ENCODE measurements at places on chromosomes 5 and 9.

- DNase-seq, result no peak
Measured at GRCh38 chr9:9817176-9817575, 795.6 kb downstream of the PTPRD start.

DNA sequence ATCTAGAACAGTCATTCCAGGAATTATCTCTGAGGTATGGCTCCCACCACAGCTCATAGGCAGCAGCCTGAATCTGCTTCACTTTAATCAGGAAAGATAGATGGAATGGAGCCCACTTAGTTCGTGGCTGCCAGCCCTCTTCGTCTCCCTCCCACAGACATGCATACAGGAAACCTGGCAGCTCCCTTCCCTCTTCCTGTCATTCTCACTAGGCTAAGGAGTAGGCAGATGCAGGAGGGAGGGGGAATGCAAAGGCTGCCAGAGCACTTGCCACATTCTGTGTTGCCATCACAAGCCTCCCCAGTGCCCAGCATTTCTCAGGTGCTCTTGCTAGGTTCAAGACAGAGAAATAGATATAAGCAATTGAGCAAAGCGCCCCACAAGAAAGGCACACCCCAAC is 378.9 kb downstream of the ELAVL2 start:
- no peak for DNase-seq

DNA sequence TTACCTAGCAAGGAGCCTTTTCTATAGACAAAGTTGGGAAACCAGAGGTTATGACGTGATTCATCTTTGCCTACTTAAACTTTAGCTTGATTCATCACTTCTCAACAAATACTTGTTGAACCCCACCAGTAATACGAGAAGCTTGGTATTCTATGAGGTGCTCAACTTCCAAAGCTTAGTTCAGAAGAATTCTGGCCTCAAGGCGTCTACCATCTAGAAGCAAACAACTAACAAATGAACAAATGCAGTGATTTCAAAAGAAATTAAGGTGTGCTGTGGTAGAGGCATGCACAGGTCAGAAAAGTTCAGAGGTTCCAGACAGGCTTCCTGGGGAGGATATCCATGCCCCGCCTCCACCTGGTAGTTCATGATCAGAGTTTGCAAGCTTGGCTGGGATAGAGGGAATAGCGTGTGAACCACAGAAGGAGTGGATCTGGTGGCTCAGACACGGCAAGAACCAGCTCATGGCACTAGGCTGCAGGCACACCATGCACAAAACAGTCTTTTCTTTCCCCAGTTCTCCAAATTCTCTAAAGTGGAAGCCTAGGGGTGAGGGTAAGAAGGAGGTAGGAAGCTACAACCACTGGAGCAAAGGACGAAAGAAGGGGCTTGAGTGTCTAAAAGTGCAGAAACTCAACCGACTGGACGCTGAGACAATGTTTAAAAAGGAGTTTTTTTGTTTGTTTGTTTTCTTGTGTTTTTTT is 473.0 kb downstream of the RAB3C start:
- no peak for DNase-seq

DNA sequence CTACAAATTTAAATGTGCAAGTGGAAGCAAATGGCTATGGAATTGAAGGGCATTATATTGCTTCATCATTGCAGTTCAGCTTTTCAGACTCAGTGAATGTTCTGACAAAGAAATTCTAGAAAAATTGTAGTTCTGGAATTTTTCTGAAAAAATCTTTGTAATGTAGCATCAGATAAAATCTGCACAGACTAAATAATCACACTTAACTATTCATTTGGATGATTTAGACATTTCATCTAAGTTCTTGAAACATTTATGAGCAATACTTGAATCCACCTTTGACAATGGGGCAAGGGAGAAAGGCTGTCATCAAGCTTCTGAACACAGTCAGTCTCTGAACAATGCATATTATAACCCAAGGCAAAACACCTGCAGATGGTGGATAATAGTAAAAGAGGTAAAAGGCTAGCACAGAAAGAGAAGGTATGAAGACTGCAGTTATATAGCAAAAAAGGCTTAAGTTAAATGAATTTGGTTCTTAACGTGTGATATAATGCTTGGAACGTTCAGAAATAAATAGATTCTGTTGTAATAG is 1352.0 kb upstream of the NUDT12 start:
- DNase-seq, result no peak

All from CD4-positive, alpha-beta T cell treated with Interleukin-4 for 1 hour (primary cell).